Daoy (cell line): ENCODE measurements at places on chromosomes 5 and 9.

- DNase-seq, result no peak
These were observed 1035.3 kb downstream of the CDH12 start for GRCh38 chr5:21817668-21818369.

- no peak for DNase-seq
These were observed 3.8 kb upstream of the LCN1 start for GRCh38 chr9:135517407-135517822.

GRCh38 chr5:37088009-37088408 is 161.2 kb downstream of the CPLANE1 start:
- no peak for DNase-seq

DNA sequence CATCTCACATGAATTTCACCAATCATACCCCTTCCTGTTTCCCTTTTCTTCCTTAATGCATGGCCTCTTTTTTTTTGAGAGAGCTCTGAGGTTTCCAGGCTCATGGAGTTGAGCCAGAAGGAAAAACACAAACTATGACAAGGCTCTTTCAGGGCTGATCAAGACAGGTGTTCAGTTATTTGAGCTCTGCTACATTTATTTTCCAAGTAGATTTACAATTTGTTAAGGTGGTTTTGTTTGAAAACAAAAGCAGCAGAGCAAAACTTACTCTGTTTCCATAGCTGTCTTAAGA is 62.4 kb upstream of the IL7R start:
- DNase-seq, result no peak
